ENCODE measurements at places on chromosomes 2 and 18.

DNA sequence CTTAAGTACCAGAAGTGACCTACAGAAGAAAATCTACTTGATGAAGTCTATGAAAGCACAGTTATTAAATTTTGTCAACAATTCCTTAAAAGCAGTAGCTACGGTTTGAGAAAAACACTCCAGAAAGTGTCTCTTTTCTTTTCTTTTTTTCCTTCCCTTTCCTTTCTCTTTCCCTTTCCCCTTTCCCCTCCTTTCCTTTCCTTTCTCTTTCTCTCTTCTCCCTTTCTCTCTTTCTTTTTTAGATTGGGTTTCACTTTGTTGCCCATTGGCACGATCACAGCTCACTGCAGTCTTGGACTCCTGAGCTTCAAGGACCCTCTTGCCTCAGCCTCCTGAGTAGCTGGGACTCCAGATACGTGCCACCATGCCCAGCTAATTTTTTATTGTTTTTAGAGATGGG, 2.6 kb upstream of the ALMS1 start:
- DNase-seq = no peak

GRCh38 chr2:135963841-135964240, 21.6 kb downstream of the DARS1 start:
- DNase-seq = no peak

- no peak for DNase-seq
Observed at GRCh38 chr18:50199346-50199855, 4.5 kb upstream of the MYO5B start.

- no peak for DNase-seq
Observed at GRCh38 chr2:60818272-60818671, 62.2 kb downstream of the PAPOLG start.

- no peak for DNase-seq
Observed at GRCh38 chr2:145759228-145759915, 1239.5 kb upstream of the ZEB2 start.

DNA sequence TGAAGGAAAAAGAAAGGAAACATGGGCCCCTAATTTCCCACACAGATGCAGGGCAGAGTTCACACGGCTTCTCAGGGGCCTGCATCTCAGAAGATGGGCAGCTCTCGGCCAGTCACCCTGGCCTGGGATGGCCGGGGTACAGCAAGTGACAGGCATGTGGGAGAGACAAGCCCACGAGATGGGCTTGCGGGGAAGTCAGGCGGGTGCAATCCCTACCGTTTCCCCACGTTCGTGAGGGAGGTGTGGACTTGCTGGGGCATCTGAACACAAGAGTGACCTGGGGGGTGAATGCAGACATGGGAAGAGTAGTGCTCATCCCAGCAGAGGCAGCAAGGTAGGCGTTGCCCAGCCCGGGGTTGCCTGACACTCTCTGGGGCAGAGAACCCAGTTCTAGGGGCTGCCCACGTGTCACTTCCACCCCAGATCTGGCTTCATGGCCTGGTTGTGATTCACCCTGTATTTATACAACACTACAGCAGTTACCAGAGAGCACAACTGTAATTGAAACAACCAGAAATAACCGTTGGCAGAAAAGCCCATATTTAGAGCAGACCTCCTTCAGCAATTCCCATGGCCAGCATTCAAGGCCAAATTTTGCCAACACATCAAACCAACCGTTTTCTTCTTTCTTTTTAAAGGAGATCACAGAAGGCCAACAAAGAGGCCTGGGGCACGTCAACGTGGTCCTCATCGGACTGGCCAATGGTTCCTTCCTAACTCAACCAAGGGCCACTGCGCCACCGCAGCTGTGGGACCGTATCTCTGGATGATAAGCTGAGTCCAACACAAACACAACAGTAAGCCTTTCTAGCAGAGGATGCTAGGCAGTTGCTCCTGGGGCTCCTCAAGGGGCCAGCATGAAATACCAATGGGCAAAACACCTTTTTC, 58.4 kb downstream of the PARD6G start:
- no peak for DNase-seq

DNA sequence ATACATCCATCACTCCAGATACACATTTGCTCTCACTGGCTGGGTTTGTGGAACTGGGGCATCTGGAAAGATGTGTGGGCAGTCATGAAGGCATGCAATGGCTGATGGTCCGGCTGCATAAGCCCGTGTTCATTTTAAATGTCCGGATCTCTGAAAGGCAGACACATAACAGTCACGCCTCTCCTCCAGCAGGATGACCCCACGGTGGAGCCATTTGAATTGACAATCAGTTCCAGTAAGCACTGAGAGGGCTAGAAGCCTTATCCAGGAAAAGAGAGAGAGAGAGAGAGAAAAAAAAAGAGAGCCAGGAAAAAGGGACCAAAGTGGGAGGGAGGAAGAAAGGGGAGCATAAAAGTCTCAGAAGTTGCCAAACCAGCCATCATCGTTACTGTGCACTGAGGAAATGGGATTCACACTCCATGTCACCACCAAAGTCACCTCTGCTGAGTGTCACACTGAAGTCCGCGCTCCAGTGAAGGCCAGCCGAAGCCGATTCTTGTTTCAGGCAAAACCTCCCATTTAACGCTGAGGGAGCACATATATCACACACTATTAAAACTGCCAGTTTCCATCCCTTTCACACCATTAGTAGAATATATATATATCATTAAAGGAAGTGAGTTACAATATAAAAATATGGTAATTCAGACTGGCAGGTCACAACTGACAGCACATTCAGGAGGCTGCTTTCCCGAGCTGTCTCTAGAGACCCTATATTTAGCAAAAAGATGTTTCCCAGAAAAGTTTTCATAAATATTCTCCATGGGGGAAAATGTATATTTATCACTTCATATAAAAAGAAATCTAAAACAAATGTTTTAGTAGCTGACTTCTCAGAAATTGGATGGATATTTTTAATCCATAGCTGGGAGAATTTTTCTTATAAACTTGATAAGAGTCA, 142.0 kb downstream of the ACTR3 start:
- no peak for DNase-seq

GRCh38 chr18:42363446-42364441, 408.7 kb downstream of the PIK3C3 start:
- no peak for DNase-seq

DNA sequence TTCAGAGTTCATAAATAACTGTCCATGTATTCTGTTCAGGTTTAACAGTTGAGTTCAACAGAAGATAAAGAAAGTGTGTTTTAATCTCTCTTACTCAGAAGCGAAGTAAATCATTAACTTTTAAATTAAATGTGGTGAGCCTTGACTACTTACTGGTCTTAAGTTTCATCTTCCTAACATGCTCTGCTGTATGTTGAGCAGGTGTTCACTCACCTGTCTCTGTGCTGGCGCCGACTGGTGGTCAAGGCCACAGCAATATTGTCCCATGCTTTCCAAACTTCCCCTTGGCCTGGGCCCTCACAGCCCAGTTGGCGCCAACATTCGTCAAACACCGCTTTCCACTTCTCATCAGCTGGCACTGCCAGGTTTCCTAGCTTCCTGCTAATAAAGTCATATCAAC, 17.0 kb upstream of the MPP4 start:
- no peak for DNase-seq

- no peak for DNase-seq
Observed at GRCh38 chr18:42915299-42915698, 200.2 kb downstream of the RIT2 start.

DNA sequence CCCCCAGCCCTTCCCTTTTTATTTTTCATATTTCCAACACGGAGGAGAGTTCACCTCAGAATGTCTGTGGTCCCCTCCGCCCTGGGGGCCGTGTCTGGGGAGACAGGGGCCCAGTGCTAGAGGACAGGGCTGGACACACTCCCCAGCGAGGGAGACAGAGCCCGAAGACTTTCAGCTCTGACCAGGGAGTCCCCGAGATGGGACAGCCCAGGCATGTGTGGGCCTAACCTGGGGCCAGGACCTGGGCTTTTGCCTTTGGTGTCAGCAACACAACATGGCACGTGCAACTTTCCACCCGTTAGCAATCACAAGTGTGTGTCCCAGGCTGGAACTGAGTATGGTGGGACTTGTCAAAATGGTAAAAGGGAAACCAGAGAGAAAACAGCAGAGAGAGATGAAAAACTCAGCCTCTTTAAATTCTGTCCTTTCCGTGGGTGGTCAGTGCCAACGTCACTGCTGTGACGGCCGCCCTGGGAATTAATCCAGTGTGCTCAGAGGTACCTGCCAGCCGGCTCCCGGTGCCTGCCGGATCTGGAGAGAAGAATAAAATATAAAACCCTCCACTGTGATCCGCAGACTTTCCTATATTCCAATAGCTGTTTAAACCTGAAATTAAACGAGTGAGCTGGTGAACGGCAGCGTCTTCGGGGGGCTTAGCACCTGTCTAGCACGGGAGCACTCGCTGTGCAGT, 245.8 kb downstream of the EIPR1 start:
- no peak for DNase-seq

DNA sequence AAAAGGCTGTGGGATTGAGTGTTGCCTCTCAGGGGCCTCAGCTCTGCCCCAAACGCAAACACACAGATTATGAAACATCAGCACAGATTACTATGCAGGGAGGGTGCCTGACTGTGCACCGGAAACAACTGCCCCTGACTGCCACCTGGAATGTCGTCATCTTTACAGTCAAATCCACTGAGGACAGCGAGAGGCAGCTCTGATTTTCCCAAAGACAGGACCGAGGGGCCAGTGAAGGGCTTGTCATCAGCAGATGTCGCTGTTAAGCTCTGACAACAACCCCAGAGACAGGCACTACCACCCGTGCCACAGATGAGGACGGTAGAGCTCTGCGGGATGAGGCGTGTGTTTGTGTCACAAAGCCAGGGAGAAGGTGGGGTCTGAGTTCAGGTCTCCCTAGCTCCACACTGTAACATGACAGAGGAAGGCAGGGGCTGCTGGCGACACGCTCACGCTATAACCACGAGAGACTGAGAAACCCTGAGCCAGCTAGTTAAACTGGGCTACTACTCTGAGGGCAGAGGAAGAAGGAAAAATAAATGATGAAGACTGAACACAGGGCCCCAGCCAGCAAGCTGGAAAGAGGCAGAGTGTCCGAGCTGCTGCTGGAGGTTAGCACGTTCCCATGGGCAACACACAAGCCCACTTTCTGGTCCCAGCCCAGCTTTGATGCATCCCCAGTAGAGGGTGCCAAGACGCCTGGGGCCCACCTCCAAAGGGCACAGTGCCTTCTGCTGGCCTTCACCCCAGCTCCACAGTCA, 47.0 kb downstream of the PARD6G start:
- no peak for DNase-seq

GRCh38 chr2:160974803-160975202, 185.4 kb upstream of the TANK start:
- no peak for DNase-seq
